ENCODE measurements at places on chromosomes 6 and 20. TPM values are rescaled to one million over a fixed set of nuclear protein-coding genes. Genes with fewer than 3 reads are reported as not detected.

The SMLR1 gene
- not detected for polyA plus RNA-seq

The BPIFA1 gene
- not detected for polyA plus RNA-seq

The MSH5 gene
- 14.4 TPM for polyA plus RNA-seq

The PLN gene
- polyA plus RNA-seq = 4.4 TPM

The BEND3 gene
- polyA plus RNA-seq = 3.7 TPM

The SLC2A4RG gene
- polyA plus RNA-seq = 189 TPM

The HLA-F gene
- polyA plus RNA-seq = 10.0 TPM

The VWA7 gene
- polyA plus RNA-seq = 2.5 TPM

The SNX5 gene
- polyA plus RNA-seq = 101 TPM

The DEF6 gene
- 4.5 TPM for polyA plus RNA-seq
